ENCODE measurements at places on chromosomes 6 and 20.

- DNase-seq = no peak
These were observed 118.9 kb upstream of the SMLR1 start for GRCh38 chr6:130708338-130708737.

DNA sequence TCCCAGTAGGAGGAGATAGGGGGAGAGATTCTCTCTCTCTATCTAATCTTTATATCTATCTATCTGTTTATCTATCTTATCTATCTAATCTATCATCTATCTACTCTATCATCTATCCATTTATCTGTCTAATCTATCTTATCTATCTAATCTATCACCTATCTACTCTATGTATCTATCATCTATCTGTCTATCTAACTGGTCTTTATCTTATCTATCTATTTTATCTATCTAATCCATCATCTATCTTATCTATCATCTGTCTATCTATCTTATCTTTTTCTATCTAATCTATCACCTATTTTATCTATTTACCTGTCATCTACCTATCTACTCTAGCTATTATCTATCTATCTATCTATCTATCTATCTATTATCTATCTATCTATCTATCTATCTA lies 109.4 kb downstream of the FNDC1 start:
- no peak for DNase-seq

- DNase-seq = no peak
These were observed 56.5 kb upstream of the DST start for GRCh38 chr6:56699066-56699654.

DNA sequence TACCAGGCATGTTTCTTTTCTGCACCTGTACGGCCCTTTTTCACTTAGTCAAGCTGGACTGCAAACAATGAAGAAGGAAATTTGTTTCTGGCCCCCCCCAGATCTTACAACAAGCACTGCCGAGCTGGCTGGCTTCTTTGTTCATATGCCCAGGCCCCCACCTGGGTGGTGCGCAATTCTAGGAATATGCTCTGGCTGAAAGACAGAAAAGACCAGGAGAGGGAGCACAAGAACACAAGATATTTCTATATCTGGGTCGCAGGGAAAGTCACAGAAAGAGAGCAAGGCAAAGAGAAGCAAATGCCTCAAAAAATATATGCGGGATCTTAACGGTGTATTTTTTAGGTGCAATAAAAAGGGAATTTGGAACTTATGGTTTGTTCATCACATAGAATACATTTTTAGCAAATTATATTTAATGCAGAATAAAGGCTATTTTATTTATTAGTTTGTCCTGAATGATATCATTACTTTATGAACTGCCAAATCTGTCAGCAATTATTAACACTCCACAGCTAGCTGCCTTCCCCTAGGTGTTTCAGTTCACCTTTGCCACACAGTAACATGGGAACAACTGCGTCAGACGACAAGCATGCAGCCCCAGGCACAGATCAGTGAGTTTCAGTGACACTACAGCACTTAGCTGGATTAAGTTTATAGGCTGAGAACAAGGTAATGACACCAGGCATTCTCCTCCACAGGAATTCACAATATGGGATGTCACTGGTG lies 76.5 kb downstream of the GJA10 start:
- no peak for DNase-seq

GRCh38 chr6:36755435-36756348 lies 58.1 kb downstream of the RAB44 start:
- peak; percentile 61 for DNase-seq

- DNase-seq = no peak
These were observed 107.4 kb upstream of the TAB2 start for GRCh38 chr6:149209871-149210775.

DNA sequence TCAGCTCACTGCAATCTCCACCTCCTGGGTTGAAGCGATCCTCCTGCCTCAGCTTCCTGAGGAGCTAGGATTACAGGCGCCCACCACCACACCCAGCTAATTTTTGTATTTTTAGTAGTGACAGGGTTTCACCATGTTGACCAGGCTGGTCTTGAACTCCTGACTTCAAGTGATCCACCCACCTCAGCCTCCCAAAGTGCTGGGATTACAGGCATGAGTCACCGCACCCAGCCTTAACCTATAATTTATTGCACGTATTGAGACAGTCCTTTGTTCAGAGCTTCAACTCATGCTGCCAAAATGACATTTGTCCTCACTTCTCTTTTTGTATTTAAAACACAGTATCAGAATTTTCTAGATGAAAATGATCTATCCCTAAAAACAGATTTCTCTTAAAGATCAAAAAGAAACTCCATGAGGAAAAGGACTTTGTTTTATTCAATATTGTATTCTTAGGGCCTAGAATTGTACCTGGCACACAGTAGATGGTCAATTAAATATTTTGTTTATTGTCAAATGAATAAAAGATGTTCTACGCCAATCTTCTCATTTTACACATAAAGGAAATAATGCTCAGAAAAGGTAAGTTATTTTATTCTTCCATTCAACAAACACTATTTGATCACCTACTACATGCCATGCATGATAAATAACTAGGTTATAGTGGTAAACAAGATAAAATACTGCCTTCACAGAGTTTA lies 10.8 kb downstream of the SERAC1 start:
- DNase-seq = no peak

DNA sequence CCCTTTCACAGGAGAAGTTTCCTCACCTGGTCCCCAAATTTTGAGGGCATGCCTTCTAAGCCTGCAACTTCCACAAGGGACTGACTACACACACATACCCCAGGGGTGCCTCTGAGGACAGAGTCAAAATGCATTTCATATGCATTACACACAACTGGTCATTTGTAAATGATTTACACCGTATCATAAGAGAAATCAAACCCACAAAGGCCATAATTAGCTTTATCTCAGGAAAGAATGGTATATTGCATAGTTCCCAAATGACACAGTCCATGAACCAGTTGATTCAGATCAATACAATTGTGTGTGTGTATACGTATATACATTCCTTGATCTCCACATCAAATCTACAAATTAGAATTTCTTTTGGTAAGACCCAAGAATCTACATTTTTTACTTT lies 203.3 kb upstream of the PRDM1 start:
- DNase-seq = no peak

DNA sequence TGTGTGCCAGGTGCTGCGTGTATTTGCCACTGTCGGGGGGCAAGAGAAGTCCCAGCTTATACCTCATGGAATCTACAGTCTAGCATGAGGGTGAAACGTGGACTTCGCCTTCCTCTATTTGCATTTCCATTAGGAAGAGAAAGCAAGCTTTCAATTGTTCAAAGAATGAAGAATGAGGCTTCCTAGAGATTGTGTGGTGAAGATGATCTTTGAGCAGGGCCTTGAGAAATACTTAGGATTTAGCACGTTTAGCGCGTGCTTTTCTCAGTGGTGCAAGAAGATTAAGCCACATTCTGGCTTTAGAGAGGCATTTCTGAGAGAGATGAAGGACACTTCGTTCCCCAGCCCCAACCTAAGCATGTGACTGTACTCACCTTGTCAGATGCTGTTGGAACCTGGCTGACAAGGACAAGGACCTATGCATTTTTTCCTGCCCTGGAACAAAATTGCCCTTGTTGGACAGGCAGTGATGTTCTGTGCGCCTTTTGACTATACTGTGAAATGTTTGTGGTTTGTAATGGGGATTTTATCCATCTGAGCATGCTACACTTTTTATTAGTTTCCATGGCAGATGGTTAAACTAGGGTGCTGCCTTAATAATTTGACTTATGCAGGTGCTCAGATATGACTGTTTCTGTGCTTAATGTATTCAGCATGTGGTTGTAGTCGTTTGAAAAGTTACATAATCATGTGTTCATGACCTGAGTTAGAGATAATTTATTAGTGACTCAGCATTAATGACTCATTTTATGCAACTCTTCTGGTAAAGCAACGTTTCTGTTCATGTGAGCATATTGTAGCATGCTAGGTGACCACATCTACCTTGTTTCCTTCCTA lies 10.7 kb downstream of the TULP4 start:
- no peak for DNase-seq

GRCh38 chr6:15818044-15818443 lies 155.2 kb upstream of the DTNBP1 start:
- DNase-seq = no peak

Data from activated CD4-positive, alpha-beta T cell treated with anti-CD3 and anti-CD28 coated beads for 24 hours (primary cell).